ENCODE measurements at places on chromosomes 12 and 14.

GRCh38 chr12:19546027-19546426 is 106.7 kb downstream of the AEBP2 start:
- DNase-seq = no peak

DNA sequence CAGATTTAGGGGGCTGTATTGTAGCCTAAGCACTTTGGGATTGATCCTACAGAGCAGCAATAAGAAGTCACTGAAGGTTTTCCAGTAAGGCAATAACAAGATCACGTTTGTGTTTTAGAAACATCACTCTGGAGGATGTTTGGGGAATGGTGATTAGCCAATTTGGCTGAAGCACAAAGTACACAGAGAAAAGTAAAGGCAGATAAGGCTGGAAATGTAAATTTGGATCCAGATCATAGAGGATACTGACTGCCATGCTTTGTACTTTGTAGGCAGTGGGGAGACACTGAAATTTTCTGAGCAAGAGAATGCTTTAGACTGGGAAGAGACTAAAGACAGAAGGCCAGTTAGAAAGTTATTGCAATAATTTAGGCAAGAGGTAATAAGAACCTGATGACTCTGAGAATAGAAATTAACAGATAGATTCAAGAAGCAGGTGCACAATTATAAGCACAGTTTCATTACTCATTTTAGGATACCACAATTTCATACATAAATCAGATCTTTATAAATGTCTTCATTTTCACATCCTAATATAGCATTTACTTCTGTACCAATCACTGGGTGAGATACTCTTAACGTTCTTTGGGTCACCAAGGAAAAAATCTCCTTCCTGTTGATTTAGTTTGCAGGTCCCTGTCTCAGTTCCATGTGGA is 314.5 kb upstream of the GARIN6 start:
- DNase-seq = no peak

DNA sequence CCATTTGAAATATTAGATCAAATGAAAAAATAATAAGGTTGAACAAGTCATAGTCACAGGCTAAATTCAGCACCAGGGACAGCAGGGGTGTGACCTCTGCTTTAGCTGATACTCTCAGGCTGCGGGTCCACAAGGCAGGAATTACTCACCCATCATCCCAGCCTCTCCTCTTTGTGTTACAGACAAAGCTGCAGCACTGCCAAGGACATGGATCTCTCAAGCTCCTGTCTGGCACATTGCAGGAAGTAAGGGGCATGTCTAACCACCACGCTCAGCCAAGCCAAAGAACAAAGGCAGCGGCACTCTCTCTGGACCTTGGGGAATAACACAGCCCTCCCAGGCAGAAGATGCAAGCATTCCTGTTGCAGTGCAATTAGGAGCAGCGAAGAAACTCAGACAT is 783.8 kb downstream of the VRK1 start:
- DNase-seq = no peak

DNA sequence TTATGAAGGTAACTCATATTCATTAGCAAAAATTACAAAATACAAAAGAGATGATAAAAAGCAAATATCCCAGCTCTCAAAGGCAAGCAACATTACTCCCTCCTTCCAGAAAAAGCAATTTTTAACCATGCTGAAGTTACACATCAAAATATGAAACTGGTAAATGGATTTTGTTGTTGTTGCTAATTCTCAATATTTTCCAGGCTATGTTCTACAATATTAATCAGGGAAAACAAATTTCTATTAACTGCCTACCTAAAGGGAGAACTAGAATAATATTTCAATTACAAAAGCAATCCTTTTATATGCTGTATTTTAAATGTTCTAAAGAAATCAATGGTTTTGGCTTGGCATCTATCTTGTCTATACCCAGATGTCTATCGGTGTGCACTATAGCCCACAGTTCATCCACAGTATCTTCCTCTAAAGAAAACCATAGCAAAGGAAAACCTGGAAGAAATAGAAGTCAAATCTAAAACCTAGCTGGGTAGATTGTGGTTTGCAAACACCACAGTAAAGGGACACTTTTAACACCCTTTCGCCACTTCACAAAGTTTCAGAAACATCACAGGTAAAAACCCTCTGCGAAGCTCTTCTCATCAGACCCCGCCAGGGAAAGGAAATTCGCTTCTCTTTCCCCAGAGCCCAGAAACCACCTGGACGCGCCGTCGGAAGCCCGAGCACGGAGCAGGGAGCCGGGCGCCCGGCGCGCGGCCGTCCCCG is 32.0 kb downstream of the TC2N start:
- DNase-seq = no peak

DNA sequence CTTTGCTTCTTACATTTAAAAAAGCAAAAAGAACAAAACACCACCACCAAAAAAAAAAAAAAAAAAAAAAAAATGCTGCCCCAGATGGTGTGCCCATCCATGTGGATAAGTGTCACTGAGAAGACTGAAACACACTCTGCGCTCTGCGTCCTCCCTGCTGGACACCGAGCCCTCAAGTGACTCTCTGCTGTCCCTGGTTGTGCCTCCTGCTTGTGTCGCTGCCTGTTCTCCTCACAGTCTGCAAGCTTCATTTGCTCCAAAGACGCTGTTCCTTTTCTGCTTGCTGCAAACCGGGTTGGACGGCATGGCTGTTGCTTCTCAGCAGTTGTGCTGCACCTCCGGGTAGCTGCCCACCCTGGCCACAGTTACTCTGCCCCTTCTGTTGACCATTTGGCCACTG is 276.2 kb upstream of the ATP2B1 start:
- DNase-seq = no peak

DNA sequence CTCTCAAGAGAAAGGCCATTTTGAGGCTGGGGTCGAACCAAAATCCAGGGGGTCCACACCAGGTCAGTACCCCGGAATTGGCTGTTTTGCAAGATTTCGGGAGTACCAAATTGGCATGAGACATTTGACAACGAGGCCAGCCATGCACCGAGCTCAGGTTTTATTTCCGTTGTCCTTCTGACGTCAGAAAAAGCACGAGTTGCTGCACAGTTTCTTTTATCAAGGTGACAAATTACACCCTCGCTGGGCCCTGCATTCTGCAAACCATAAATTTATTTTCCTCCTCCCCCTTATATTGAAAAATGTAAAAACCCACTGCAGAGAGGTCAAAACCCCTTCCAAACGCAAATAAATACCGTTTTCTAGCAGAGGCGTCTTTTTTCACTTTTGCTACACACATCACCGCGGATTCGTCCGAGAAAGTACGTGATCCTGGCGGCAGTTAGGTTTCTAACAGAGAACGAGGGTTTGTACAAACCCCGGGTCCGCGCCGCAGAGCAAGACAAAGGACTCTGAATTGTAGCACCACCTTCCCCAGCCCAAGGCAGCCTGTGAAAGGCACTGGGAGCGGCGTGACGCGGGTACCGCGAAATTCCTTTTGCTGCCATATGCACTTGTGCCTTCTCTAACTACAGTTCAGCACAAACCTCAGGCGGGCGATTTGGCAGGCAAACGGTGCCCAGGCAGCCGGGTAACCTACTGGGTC is 1.8 kb downstream of the SLC38A1 start:
- peak; percentile 79 for DNase-seq

GRCh38 chr12:62006076-62006732 is 254.0 kb upstream of the USP15 start:
- DNase-seq = peak; percentile 66

- no peak for DNase-seq
Observed at GRCh38 chr12:59027199-59027598, 106.9 kb upstream of the LRIG3 start.

DNA sequence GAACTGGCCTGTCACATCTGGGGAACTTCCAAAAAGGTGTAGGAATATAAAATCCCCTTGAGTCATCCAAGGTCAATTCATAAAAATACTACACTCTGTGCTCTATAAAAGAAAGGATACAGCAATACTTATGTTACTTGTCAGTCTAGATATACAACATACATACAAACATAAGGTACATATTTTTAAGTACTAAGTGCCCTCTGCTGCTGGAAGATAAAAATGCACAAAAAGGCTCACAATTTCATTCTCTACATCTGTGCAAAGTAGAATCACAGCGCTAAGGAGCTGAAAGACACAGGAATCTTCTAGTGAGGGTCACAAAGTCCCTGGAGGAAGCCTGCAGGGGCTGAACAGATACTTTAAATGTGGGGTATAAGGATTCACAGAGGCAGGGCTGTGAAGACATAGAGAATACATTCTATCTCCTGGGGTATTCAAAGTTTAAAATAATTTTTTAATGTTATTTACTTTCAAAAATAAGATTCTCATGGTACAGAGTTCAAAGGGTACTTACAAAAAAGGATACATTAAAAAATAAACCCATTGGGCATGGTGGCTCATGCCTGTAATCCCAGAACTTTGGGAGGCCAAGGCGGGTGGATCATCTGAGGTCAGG is 10.2 kb upstream of the GOLGA5 start:
- peak; percentile 83 for DNase-seq

GRCh38 chr14:71665781-71666180 is 266.4 kb upstream of the RGS6 start:
- no peak for DNase-seq

DNA sequence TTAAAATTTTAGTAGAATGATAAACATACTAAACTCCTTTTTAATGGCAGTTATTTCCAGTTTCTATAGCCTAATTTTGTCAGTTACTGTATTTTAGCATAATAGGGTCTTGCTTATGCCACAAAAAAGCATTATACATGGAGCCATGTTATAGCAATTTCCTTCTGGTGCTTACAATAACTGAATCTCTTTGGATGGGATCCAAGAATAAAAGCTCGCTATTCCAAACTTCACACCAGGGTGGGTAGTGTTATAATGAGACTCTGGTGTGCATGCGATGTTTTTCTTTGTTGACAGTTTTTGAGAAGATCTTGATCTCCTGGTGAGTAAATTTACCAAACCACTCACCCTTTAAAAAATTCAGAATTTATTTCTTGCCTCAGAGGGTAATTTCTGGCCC is 90.4 kb upstream of the CCDC91 start:
- DNase-seq = no peak

- DNase-seq = no peak
Observed at GRCh38 chr12:127670294-127670693, 596.7 kb upstream of the TMEM132C start.

GRCh38 chr12:115993737-115994136 is 283.8 kb downstream of the MED13L start:
- no peak for DNase-seq

DNA sequence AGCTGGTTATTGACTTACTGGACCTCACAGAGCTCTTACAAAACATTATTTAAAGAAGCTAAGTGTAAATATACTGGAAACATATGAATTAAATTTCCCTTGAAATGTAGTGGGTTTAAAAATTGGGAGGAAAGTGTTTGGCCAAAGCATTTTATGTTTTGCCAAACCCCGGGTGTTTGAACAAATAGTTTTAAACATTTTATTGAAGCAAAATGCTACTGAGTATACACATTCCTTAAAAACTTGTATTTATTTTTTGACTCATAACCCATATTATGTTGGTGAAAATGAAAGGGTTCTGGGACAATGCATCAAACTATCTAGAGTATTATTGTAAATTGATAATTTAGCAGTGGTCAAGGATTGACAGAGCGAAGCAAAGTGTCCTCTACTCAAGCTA is 1048.5 kb downstream of the SLC6A15 start:
- DNase-seq = no peak

- DNase-seq = no peak
Observed at GRCh38 chr12:96472384-96472783, 17.0 kb upstream of the CFAP54 start.

- no peak for DNase-seq
Observed at GRCh38 chr14:69321601-69322330, 61.8 kb downstream of the GALNT16 start.

GRCh38 chr14:35879654-35880249 is 53.6 kb downstream of the BRMS1L start:
- DNase-seq = peak; percentile 30

DNA sequence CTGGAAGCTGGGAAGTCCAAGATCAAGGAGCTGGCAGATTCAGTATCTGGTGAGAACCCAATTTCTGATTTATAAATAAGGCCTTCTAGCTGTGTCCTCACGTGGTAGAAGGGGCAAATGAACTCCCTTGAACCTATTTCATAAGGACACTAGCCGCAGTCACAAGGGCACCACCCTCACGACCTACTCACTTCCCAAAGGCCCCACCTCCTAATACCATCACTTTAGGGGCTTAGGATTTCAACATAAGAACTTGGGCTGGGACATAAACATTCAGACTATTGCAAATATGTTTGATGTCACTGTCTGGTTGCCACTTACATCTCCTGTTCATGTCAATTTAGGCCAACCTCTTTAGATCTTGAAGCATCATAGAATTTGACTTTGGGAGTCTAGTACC is 10.8 kb upstream of the CNIH1 start:
- no peak for DNase-seq

- DNase-seq = no peak
Observed at GRCh38 chr14:95765051-95765450, 51.1 kb upstream of the TCL1A start.

- no peak for DNase-seq
Observed at GRCh38 chr12:100414739-100415138, 57.9 kb downstream of the SLC17A8 start.

Data from NAMALWA (cell line).